ENCODE measurements at places on chromosomes 5 and 9.

GRCh38 chr5:79357398-79357797, 121.5 kb downstream of the JMY start:
- DNase-seq: no peak

GRCh38 chr9:87578625-87579024, 81.0 kb downstream of the DAPK1 start:
- no peak for DNase-seq

GRCh38 chr9:21856301-21857094, 54.1 kb downstream of the MTAP start:
- DNase-seq: no peak

DNA sequence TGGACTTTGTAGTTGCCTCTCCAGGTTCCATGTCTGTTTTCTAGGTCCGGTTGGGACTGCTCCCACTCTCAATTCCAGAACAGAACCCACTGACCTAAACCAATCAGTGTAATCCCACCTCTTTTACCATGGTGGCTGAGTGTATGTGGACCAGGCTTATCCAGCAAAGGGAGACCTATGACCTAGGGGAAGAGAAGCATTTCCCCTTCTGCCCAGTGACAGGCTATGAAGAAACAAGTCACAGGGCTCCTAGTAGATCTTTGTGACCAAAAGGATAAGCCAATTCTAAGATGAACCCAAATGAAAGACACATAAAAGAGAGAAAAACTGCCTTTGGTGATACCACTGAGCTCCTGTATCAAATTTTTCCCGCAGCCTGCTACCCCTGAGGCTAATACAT, 6.3 kb downstream of the NMRK1 start:
- no peak for DNase-seq

DNA sequence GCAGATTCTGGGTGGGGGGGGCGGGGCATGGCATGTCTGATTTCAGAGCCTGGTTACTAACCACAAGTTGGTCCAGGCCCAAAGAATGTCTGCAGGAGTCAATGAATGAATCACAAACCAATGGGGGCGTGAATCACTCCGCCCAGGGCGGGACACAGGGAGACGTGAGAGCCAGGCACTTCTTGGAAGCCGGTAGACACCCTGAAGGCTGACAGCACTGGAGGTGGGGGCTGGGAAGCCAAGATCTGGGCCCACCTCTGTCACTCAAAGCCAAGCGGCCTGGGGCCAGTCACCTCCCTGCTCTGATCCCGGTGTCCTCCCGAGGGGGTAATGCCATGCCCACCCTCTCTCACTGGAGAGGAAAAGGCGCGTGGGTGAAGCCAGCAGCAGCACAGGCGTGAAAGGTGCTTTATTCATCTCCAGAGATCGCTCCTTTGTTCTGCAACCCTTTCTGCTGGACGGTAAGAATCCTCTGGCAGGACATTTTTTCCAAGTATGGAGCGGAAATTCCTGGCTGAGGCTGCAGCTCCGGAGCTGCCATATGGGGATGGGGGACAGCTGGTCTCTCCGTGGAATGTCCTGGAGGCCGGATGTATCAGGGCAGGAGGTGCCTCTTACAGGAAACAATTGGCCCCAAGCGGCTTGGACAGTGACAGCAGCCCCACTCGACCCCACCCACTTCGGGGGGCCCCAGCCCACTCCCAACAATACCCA, 85.0 kb downstream of the STK10 start:
- no peak for DNase-seq

DNA sequence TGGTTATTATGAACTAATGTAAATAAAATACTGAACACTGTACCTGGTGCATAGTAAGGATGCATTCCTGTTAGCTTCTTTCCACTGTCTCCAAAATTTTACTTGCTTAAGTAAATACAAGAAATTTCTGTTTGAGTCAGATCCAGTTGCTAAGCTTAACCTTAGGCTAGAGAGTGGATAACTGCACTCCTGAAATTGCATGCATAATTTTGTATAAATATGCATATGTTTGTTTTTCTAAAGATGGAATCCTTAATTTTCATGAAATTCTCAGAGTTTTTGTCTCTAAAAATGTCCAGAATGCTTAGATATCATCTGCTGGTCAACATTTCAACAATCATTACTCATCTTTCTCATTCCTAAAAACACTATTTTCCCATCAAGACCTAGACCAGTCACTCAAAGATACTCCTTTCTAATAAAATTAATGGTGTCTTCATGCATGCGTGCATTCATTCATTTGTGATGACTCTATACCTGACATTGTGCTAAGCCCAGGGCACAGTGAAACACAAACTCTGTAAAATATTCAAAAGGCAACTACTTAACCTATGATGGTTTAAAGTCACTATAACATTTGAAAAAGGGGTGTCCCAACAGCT, 284.8 kb downstream of the SEC61B start:
- no peak for DNase-seq

DNA sequence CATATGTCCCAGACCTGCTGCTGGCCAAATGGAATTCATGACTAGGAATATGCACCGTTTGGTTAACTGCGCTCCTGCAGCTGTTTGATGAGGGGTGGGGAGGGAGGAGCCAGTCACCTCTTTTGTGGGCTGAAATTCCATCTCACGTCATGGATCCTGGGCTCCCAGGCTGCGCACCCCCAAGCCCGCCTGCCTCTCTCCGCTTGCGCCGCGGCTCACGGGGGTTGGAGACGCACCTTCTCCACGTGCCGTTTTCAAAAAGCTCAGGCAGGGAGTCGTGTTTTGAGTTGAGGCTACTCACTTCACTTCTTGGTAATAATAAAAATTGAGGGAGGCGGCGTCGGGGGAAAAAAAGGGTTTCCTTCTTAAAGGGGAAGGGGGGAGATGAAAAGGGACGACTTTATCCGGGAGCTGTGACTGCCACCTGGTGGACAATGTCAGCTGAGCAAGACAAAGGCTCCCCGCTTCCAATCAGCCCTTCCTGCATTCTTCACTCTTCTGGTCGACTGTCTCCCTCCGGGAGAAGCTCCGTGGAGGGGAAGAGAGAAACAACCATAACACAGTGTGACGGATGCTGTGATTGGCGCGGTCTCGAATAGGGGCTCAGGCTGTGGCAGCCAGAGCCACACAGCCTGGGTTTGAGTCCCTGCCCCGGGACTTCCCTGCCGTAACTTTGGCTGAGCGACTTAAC, 15.9 kb upstream of the C5orf47 start:
- DNase-seq: peak; percentile 52

GRCh38 chr9:92300936-92301335, 7.4 kb upstream of the IARS1 start:
- no peak for DNase-seq

- DNase-seq: no peak
Observed at GRCh38 chr9:133882849-133883755, 109.0 kb downstream of the VAV2 start.
